Hematopoietic multipotent progenitor cell (in vitro differentiated cells): ENCODE measurements at places on chromosomes 16 and 17. TPM values are rescaled to one million over a fixed set of nuclear protein-coding genes. Genes with fewer than 3 reads are reported as not detected.

- peak; percentile 81 for DNase-seq
Measured at GRCh38 chr17:75031972-75032719, 14.6 kb downstream of the ATP5PD start.

PRR29 gene
- 1.6 TPM for total RNA-seq

- DNase-seq, result no peak
Measured at GRCh38 chr17:3894911-3895343, 2.1 kb upstream of the CAMKK1 start.

DNA sequence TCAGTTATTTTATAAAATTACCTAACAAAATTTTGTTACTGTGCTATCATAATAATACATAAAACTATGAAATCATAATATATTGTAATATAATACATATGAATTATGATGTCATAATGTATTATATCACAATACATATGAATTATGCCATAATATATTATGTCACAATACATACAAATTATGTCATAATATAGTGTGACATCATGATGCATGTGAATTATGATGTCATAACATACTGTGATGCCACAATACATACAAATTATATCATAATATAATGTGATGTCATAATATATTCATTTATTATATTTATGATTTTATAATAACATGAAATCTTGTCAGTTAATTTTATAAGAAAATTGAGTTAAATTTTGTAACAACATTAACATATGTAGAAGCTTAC lies 2021.6 kb downstream of the TP53TG3F start:
- DNase-seq, result no peak

HS3ST6 gene
- total RNA-seq, result not detected

PRSS33 gene
- not detected for total RNA-seq
